ENCODE measurements at places on chromosomes 3 and 15.

DNA sequence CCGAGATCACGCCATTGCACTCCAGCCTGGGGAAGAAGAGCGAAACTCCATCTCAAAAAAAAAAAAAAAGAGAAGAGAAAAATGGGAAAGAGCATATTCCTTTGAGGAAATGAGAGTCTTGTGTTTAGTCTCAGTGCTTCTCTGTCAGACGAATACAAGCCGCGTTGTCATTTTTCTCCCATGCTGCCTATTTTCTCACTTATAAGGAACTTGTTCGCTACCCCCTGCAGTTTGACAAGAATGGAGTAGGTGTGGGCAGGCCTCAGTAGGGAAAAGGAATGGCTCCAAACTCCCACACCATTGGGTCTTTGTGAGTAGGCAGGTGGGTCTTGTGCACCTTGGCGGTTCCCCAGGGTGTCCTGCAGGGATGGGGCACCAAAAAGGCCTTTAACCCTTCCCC is 6.5 kb downstream of the GPR160 start:
- DNase-seq, result no peak

DNA sequence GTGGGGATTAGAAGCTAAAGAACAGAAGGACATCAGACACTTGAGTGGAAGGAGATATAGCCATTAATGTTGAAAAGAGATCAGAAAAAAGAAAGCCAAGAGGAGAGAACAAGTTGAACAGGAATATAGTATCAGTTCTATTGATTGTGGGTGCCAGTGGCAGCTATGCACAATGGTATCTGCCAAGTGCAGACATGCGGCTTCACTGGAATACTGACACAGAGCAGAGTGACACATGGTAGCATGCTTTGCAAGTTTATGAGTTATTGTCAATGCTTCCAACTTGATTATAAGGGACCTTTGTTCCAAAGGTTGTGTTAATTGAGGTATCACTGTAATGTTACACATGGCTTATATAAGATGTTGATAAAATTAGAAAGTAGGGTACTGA is 42.0 kb upstream of the TP63 start:
- no peak for DNase-seq

GRCh38 chr15:99502661-99503060 is 63.1 kb upstream of the MEF2A start:
- DNase-seq, result no peak

- DNase-seq, result no peak
These were observed 61.3 kb downstream of the PPARG start for GRCh38 chr3:12349895-12350811.

DNA sequence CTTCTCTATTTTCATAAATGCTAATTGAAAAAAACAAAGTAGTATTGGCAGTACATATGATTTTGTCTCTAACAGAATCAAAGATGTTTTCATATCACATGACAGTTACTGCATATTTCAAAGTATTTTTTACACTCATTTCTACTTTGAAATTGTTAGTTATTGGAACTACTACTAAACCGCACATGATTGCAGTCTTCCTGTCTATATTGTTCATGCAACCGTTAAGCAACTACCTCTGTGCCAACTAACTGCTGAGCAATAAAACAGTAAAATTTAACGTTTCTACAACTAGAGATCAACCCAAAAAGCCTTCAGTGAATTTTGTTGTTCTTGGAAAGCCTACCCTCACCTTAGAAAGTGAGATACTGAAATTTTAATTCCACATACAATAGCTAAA is 64.2 kb downstream of the DMXL2 start:
- DNase-seq, result no peak

DNA sequence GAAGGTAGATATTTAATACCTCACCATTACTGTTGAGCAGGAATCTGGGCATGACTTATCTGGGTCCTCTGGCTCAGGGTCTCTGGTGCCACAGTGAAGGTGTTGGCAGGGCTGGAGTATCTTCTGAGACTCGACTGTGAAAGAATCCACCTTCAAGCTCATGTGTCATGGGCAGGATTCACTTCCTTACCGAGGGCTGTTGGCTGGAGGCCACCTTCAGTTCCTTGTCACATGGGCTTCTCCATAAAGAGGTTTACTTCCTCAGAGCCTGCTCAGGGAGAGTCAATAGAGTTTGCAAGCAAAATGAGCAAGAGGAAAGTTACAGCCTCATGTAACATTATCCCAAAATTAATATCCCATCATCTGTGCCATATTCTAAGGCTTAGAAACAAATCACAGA is 459.5 kb downstream of the NR2F2 start:
- DNase-seq, result no peak

DNA sequence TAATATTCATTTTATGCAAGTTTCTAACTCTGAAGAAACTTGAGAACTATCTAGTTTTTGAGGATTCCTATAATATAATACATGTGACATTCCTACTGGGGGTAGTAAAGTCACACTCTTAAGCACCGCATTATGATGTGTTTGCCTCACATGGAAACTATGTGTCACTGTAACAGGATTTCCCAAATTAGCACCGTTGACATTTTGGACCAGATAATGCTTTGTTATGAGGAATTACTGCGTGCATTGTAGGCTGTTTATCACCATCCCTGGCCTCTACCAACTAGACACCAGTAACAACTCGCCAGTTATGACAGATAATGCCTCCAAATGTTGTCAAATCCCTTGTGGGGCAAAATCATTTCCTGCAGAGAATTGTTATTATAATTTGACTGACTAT is 267.8 kb downstream of the RAP2B start:
- no peak for DNase-seq

DNA sequence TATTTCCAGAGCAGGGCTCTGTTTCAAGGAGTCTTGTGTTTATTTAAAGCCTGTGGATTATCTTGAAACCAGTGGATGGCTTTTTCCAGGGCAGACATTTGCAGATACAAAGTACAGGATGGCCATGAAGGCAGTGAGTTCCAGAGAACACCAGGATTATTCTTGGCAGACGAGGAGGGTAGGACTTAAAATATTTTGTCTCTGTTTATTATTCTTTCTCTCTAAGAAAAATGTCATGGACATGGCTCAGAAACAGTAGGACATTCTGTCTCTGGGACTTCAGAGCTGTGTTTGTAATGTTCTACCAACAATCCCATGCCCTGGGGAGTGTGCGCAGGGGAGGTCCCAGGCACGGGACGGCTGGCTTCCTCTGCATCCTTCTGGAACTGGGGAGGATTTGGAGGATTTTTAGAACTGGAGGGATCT is 125.9 kb downstream of the ATP10A start:
- DNase-seq, result no peak

GRCh38 chr3:16334909-16335308 is 69.9 kb downstream of the OXNAD1 start:
- no peak for DNase-seq

- no peak for DNase-seq
These were observed 6.6 kb downstream of the ARID3B start for GRCh38 chr15:74547616-74548015.

- no peak for DNase-seq
These were observed 23.0 kb downstream of the BUB1B start for GRCh38 chr15:40183636-40184463.

DNA sequence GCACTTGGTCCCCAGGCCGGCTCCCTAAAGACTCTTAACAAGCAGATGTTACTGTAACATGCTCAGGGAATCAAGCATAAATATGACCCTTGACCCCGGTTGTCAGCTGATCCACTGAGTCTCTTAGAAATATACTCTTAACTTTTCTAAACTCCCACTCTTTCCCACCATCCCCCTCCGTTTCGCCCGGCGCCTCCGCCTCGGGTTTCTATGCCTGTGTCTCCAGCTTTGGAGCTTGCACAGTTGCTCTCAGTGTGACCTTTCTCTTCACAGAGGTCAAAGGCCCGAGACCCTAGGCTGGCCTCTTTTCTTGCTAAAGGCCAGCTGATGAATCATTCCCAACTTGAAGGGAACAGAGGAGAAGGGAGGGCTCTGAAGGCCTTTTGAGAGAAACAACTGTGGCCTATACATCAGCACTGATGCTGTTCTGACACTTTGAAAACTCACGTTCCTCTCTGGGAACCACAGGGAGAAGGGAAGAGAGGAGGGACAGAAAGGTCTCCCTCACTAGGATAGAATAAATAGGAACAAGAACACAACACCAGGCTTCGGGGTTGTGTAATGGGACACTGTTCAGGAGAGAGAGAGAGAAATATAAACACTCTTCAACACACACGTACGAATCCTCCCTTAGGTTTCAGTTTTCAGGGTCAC is 484.5 kb upstream of the NR2F2 start:
- no peak for DNase-seq

DNA sequence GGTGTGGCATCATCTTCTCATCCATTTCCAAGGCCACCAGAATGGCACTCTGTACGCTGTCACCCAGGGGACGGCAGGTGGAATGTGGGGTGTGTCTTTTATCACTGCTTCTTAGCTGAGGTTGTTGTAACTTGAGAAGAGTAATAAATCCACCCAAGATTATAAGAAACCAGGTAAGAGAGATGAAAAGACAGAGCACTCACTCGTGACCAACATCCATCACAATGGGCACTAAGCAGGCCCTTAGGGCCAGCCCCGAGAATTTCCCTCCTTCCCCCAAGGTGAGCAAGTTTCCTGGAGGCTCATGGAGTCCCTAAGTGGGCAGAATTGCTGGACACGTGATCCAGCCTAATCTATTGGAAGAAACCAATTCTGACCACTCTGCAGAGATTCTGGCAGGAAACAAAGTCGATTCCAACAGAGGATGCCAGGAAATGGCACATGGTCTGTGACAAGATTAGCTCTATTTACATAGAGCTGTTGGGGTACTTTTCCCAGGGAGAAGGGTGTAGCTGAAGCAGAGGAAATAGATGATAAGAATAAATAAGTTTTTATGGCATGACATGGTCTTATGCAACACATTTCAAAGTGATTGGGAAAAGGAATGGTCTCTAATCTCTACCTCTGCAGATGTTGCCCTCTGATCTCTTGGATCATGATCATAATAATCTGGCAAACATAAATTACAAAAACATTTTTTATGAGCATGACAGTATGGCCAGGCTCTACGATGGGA is 22.5 kb downstream of the SLC6A20 start:
- DNase-seq, result no peak

DNA sequence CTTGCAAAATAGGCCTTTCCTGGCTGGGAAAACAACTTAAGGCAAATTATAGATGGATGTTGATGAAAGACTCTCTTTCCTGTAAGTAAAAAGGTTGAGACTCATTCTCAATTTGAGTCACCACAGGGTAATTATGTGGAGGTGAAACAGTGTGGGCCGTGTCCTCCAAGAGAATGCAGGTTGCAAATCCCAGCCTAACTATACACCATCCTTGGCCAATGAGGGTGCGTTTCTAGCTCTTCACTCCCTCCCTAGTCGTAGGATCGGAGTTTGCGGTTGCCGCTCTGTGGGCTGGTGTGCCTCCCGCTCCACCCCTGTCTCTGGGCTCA is 259.9 kb downstream of the PLCL2 start:
- no peak for DNase-seq

DNA sequence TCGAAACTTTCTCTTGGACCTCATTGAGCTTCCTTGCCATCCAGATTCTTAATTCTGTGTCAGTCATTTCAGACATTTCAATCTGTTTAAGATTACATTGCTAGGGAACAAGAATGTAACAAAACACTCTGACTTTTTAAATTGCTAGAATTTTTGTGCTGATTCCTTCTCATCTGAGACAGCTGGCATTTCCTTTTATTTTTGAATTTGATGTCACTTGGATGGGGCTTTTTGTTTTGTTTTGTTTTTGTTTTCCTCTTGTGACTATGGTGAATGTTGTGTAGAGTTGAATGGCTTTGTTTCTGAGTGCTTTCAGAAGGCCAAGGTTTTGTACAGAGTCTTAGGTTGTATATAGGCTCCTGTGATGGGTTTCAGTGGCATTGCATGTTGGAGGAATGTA is 1129.3 kb downstream of the NAALADL2 start:
- DNase-seq, result no peak

GRCh38 chr15:31269816-31270575 is 56.6 kb upstream of the KLF13 start:
- DNase-seq, result no peak

DNA sequence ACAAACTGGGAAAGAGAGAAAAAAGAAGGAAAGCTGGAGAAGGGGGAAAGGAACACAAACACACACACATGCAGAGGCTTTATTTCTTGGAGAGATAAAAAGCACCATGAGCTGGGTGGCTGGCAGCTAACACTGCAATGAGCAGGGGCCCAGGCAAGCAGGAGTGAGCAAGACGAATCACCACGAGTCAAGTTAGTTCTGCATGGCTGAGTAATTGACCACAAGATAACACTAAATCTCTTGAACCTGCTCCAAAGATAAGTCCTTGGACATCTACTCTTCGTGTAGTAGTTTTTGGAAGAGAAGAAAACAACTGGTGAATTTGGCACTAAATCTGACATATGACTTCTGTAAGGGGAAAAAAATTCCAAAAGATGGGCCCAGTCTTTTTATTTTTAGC is 100.9 kb downstream of the MYO5A start:
- no peak for DNase-seq

DNA sequence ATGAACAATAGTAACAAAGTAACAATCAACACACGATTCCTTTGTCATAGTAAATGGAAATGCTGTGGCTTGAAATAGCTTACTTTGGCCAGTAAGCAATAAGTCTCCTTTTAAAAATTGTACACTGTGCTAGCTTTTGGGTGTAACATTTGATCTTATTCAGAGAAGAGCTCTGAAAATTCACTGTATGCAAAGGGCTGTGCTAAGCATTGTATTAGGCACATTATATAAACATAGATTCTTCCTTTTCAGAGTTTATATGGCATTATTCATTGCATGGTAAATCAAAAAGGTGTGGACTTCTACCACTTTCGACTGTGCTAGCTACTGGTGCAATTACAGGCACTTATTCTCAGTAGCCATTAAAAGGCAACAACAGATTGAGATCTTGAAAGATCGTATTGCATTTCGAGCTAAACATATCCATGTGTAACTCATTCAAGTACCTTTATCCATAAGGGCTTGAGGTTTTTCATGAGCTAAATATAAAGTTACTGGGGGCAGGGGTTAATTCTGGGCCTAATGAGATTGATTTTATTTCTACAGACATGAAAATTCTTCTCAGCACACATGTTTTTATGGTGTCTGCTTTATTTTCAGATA is 246.8 kb downstream of the NR1D2 start:
- DNase-seq, result no peak

DNA sequence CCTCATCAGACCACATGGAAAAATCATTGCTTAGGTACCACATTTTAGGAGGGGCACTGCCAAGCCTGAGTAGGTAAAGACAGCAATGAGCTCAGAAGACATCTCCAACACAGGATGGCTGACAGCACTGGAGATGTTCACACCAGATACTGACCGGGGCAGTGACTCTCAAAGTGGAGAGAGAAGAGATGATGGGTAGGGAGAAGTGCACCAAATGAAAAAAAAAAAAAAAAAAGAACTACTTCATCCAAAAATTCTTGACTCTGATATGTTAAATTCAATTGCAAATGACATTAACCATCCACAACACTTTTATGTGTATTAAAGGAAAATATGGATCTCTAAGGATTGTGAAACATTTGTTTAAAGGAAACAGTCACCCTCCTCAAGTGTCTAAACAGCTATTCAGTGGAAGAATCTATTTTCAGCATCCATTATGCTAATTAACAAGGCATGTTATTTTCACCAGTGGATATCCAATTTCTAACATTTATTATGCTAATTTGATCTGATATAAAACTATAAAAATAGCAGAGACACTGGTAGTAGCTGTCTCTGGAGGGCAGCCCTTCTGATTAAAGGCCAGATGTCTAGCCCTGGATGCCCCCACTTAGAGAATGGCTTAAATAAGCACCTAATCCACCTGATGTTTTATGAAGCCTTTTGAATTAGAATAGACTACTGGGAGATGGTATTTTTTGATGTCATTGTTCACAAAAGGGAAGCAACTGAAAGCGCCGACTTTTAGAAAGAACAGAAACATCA is 48.2 kb upstream of the VGLL4 start:
- DNase-seq, result no peak

Measured in SK-N-MC (cell line).